ENCODE measurements at places on chromosomes 13 and 19.

DNA sequence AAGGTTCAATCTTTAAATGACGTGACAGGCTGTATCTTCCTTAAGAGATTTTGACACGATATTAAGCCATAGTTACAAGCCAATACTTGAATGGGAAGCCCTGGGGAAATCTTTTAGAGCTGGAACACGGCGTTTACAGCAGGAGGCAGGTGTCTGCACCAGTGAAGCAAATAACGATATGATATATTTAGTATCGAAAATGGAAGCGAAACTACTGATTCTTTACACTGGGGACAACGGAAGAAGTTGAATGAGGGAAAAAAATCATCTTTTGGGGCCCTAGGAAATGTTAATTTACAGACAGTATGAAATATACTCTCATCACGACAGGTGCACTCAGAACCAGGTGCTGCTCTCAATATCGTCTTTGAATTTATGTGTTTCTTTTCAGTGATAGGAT, 793.9 kb upstream of the PCDH20 start:
- DNase-seq = no peak

DNA sequence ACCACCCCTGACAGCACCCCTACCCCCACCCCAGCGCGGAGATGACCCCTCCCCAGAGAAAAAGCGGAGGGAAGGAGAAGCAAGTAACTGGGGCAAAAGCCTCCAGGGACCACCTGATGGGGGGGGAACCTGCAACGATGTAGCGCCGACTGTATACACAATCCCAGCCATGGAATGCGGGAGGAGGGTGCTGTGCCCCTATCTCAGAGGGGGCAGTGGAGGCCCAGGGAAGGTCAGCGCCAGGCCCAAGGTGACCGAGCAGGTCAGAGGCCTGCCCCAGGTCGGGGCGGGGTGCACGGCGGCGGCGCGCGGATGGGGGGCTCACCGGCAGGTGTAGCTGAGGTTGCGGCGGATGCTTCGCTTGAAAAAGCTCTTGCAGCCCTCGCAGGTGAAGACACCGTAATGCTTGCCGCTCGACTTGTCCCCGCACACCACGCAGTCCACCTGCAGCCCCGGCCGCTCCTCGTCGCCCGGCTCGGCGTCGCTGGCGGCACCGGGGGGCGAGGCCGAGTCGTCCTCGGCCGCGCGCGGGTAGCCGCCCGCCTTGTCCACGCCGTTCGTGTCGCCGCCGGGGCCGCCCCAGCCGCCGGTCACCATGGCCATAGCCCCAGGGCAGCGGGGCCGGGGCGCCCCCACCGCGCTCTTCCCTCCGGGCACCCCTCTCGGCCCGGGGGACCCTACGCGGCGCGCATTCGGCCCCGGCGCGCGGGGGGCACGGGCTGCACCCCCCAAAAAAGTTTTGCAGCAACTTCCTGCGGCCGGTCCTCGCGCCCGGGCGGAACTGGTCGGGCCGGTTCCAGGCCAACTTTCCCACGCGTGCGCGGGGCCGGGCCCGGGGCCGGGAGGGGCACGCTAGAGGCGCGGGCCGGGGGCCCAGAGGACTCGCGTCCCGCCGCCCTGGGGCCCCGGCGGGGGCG, 843 bp downstream of the NR2F6 start:
- DNase-seq = no peak

DNA sequence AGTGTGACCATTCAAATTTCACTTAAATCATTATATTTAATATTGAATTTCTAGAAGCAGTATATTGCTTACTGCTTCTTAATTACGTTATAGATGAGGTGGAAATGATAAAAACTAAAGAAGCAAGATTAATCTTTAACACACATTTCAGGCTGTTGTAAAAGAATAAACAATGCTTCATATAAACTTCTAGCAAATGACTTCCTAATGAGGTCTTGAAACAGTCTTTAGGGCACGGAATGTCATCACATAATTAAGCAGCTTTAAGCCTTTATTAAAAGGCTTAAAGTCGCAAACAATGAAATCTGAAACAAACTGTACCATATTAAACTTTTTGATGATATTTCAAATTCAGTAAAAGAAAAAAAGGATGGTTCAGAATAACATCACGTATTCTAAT, 1.9 kb downstream of the SLITRK6 start:
- DNase-seq = no peak

DNA sequence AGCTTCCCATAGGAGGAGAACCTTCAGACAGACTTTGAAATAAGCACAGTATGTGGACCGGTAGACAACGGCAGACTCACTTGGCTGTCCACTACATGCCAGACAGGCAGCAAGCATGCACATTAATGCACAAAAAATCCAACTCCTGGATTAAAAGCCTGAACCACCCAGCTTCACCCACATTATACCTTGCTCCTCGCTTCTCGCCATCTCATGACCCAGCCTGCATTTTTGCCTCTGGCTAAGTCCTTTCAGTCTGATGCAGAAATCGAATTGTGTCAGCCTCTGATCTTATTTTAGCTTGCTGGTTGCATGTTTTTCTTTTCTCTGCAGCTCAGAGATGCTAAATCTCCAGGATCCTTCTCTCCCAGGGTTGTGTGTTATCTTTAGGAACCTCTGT, 358.7 kb downstream of the RFC3 start:
- no peak for DNase-seq

- DNase-seq = no peak
These were observed 21.8 kb downstream of the PROSER1 start for GRCh38 chr13:39016087-39016486.

- DNase-seq = no peak
These were observed 10.1 kb upstream of the SHD start for GRCh38 chr19:4268816-4269430.

DNA sequence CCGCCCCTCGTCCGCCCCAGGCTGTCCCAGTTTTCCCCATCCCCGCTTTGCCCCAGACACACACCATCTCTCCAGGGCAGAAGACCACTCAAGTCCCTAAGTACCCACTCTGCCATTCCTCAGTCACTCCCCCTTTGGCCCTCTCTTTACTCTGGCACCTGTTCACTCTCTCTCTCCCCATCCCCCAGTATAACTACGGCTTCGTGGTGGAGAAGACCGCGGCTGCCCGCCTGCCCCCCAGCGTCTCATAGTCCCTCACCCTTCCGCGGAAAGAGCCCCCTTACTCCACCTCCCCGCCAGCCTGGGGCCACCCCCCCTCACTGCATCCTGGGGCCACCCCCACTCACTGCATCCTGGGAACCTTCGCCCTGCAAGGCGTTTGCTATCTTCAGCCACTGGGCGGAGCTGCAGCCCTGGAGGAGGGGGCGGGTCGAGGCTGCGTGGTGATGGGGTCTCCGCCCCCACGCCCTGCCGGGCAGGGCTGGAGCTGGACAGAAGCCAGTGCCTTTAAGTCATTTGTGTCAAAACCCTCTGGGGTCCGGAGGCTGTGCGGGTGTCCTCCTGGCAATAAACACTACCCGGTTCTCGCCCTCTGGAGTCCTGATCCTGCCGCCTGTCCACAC, 5.0 kb downstream of the MVB12A start:
- no peak for DNase-seq

DNA sequence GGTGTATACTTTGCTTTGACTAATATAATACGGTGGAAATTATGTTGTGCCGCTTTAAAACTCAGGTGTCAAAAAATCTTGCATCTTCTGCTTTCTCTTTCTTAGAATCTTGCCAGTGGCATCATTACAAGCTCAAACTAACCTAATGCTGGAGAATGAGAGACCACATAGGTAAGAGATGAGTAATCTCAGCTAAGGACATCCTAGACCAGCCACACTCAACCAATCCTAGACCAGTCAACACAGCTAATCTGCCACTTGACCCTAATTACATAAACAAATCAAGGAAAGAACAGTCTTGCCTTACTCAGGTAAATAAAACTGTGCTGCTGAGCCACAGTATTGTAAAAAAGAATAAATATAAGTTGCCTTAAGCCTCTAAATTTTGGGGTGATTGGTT, 1323.9 kb upstream of the SPRY2 start:
- DNase-seq = no peak

GRCh38 chr13:106536244-106537034, 977 bp upstream of the EFNB2 start:
- peak; percentile 76 for DNase-seq

DNA sequence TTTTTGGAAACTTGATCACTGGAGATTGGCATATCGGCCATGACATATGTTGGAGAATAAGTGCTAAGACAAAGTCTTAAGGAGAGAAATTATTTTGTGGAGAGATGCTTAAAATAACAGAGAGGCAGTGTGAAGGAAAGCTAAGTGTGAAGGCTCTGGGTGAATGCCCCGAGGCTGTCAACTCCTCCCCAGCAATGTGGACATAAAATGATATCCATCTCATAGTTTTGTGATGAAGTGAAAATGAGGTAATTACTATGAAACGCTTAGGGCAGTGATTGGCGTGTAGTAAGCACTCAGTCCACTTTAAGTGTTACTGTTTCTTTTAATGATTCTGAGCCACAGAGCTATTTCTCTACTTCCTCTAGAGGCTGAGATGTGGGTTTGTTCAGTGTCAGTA, 195.8 kb upstream of the KLF12 start:
- DNase-seq = no peak

DNA sequence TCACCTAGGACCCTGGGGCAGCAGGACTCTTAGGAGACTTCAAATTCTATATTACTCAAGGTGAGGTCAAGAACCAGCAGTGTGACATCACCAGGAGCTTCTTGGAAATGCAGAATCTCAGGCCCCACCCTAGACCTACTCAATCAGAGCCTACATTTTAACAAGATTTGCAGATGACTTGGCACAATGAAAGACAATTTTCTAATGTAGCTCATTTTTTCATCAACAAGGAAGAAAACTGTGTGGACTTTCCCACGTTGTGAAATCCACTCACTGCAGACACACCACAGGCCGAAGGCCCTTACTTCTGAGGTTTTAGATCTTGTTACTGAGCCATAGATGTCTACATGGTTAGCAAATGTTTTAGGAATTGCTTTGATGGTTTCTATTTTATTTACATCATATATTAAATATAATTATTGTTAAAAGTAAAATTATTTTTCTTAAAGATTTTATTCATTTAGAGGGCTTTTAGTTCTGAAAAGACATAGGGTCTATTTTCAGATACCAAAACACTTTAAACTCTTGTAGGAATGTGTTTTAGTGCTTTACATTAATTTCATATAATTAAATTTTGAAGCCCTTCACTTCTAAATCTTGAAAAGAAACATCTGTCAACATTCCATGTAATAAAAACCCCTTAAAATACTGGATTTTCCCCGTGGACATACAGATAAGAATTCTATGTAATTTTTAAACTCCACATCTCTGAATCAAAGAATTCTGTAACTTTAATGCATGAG, 18.5 kb upstream of the STARD13 start:
- DNase-seq = peak; percentile 73

GRCh38 chr19:46487802-46488445, 7.7 kb downstream of the PNMA8B start:
- peak; percentile 58 for DNase-seq

Measured in AG10803 (cell line).